ENCODE measurements at places on chromosomes 16 and 17.

GRCh38 chr17:66652840-66653507 is 181.9 kb upstream of the CACNG5 start:
- DNase-seq: peak; percentile 66

DNA sequence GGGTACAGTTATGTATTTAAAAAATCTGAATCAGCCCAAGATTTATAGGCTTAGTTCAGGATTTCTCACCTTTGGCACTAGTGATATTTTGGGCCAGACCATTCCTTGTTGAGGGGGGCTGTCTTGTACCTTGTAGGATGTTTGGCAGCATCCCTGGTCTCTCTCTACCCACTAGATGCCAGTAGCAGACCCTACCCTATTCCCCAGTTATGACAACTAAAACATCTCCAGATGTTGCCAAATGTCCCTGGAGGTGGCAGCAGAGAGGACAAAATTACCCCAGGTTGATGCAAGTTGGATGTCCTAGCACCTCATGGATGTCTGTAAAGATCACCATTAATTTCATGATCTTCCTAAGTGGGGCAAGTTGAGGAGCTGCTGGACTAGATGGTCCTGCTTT is 45.8 kb downstream of the SYT17 start:
- DNase-seq: no peak

GRCh38 chr17:68200689-68201417 is 47.0 kb upstream of the AMZ2 start:
- DNase-seq: peak; percentile 44

DNA sequence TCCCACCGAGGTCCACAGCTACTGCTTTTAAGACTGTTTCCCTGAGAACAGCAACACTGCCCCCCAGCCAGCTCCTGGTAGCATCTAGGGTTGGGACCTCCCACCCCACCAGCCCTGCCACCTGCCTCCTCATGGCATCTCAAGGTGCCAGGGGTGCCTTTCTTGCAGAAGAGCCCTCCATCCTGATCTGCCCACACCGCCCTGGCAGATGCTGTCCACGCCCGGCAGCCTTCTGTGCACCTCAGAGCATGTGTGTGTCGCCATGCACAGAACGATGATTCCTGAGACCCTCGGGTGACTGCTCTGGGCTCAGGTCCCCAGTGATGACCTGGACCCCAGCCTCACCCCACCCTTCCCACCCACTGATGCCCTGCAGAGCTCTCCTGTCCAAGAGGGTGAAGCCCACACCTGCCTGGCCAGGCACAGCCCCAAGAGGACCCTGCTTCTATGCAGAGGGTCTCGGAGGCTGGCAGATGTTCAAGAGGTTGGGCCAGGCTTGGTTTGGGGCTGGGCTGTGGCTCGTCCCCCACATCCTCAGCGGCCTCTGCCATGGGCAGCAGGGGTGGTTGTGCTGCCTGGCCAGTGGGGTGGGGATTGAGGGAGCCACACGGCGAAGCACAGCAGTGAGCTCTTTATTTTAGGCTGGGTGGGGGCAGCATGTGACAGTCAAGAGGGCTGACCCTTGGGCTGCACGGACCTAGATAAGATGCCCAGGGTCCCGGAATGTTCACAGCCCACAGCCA is 5.2 kb upstream of the SPATA2L start:
- DNase-seq: no peak

- DNase-seq: no peak
These were observed 14.4 kb downstream of the METTL9 start for GRCh38 chr16:21613781-21614180.

DNA sequence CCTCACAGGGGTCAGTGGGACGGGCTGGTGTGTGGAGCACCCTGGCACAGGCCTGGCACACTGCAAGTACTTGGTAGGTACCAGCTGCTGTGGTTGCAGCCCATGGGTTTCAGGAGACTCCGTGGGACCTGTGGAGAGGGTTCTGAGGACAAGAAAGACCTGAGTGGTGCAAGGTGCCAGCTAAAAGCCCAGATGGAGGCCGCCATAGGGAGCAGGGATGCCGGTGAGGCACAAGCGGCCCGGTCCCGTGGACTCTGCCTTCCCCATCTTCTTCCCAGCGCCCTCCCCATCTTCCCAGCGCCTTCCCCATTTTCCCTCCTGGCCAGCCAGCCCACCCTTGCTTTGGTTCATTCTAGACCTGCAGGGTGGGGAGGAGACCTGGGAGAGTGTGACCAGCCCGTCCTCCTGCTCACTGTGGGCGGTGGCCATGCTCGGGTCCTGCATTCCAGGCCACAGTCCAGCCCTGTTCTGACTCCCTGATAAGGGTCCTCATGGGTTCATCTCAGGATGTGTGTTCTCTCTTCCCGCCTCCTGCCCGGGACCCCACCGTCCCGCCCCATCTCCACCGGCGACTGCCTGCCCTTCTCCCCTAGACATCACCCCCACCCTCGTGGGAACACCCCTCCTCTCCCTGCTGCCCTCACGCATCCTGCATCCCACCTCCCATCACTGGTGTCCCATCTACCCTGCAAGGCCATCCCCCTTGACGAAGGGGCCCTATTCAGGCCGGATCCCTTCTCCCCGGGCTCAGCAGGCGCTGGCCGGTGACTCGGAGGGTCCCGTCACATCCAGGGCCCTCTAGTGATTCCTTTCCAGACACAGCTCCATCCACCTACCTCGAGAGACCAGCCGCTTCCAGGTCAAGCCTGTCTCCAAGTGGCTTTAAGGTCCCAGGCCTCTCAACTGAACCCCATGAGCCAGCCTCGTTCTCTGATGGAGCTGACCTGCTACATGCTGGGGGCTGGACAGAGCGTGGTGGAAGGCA is 3.4 kb downstream of the ZNF469 start:
- no peak for DNase-seq

DNA sequence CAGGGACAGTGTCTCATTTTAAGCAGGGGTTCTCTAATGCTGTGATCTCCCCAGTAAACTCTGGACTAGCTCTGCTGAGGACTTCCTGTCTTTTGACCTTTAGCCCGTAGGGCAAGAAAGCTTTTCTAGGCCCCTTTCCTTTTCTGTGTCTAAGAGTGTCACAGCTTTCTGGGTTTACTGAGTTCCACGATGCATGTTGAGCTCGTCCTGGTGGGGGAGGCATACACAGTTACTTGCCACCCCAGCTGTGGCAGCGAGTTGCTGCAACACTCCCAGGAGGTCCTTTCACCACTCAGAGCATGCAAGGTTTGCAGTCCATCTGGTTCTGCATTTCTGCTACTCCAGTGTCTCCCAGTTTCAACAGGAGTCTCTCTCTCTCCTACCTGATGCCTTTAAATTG is 23.7 kb downstream of the NOD2 start:
- no peak for DNase-seq

- DNase-seq: no peak
These were observed 81.1 kb downstream of the NT5M start for GRCh38 chr17:17384291-17384615.
